Suprapubic skin (tissue), 4 donors: ENCODE measurements at places on chromosomes 5 and 9.

GRCh38 chr5:116754556-116754955, 179.9 kb upstream of the SEMA6A start:
- DNase-seq, result no peak

GRCh38 chr9:116697362-116697761, 10.3 kb downstream of the TRIM32 start:
- DNase-seq, result no peak

DNA sequence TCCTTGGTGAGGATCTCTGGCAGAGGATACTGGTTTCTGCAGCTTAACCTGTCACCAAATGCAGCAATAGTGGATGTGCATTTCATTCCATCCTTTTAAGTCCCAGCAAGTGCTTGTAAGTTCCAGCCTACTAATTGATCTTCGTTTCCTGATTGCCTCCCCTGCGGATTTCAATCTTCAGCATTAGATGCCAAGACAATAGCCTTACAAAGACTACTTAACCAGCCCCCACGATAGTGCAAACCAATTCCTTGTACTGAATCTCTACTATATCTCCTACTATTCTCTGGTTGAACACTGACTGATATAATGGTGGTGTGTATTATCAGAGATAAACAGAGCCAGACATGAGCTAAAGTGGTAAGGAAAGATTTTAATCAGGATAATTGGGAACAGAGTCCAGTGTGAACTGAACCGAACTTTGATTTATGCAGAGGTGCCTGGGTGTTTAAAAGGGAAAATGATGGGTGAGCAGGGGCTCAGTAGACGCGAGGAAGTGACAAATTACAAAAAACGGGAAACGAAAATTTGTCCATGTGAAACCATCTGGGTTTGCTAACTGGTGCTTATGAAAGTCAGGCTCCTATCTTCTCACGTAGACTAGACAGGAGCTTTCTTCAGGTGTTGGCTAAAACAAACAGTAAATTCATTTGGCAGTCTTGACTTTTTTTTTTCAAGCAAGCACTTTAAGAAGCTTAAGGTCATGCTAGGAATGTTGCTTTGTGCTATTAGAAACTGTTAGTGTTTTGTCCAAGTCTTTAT, 106.9 kb upstream of the ST8SIA4 start:
- DNase-seq, result no peak

DNA sequence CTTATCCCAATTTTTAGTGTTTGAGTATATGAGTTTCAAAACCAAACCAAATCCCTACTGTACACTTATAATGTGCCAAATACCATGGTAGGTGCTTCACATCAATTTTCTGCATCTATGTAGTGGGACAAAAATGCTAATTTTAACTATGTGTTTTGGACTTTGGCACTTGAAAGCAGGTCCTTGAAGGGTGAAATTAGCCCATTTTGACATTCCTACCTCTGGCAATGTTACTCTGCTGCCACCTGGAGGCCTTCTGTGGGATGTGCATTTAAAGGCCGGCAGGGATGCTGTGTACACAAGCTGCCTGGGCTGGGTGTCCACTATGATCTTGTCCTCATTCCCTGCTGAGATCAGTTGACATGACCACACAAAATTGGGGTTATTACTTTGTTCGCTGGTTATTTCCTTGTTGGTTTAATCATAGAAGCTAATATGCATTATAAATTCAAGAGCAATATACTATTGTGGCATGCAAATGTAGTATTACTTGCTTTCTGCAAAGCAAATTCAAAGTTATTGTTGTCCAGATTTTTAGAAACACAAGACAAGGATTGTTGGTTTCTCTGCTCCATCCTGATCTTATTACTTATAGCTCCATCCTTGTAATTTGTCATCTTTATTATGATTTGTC, 166.8 kb downstream of the ARHGEF28 start:
- no peak for DNase-seq

DNA sequence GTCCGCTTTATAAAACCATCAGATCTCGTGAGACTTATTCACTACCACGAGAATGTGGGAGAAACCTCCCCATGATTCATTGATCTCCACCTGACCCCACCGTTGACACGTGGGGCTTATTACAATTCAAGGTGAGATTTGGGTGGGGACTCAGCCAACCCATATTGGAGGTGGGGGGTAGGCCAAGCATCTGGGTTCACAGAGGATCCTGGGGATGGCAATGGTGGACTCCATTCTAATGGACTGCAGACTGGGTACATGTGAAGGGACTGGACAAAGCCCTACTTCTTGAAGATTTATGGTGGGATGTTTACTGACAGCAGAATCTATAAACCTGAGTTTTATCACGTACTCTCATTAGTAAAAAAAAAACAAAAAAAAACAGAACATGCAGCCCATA, 15.1 kb downstream of the QRFP start:
- no peak for DNase-seq

GRCh38 chr9:133564451-133565116, 30.1 kb downstream of the ADAMTSL2 start:
- DNase-seq, result no peak

DNA sequence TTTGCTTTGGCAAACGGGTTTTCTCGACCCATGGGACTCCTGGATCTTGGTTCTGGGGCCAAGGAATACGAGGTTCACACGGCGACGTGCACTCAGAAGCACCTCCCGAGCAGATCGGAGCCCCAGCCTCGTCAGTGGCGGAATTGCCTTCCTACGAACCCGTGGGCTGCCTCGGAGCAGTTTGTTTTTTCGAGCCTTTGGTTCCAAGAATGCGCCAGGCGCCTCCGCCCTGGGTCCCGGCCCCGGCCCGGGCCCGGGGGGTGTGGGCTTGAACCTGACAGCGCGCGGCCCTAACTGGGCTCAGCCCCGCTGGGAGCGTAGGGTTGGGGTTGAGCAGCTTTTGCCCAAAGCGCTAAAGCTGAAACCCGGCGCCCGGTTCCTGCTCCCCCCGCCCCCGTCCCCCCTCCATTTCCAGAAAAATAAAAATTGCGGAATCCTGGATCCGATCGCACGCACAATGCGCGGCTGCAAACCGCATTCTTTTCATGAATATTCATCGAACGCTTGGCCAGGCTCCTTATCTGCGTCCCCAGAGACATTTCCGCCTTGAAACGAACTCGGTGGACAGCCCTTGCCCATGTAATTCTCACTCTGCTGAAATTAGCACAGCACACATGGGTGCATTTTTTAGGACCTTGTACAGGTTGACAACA, 1.0 kb downstream of the BASP1 start:
- peak; percentile 75 for DNase-seq

- DNase-seq, result no peak
These were observed 169.0 kb downstream of the CDH6 start for GRCh38 chr5:31362529-31362900.

DNA sequence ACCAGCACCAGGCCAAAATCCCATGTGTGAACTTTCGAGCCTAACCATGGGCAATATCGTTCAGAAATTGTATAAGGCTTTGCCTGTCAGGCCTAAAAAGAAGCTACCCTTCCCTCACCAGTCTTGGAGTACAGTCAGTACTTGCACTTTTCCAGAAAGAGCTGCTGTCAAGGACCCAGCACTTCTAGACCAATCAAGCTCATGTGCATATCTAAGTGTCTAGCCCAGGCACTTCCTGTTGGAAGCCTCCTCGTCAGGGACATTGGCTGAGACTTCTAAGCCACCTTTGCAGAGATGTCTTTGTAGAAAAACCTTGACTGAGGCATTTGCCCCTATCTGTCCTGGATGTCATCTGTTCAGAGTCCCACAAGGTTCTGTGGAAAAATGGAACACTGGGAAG, 1930.5 kb downstream of the EFNA5 start:
- DNase-seq, result no peak

GRCh38 chr5:14436801-14437542, 144.6 kb upstream of the OTULINL start:
- no peak for DNase-seq

DNA sequence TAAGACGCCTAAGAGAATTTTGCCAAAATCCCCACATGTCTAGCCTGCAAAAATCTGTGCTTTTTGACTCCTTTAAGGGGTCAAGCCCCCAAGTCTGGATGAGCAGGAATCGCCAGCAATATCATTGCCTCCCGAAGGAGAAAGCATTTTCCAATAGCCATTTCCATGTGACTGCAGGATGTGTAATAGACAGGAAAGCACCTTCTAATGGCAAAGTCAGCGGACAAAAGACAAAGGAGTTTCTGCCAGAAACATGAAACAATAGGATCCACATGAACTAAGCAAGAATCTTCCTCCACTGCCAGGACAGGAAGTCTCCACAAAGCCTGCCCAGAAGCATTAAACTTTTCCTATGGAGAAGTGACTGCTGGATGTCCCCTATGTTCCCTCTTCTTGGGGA, 177.1 kb upstream of the PCSK5 start:
- DNase-seq, result no peak

GRCh38 chr5:38783011-38783561, 62.7 kb upstream of the OSMR start:
- no peak for DNase-seq

DNA sequence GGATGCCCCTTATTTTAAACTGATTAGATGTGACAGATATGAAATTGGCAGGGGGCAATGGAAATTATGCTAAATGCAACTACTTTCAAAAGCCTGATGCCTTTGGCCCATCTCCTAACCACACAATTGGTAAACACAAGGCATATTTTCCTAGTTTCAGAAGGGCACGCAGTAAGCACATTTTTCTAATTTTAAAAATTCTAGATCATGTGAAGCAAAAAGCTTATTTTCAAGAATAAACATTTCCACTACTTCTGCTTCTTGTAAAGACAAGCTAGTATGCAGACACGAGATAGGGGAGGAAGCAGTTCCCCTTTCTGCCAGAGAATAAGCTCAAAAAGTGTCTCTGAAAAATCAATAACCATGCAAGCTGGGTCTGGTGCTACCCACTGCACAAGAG, 67.7 kb downstream of the ABCA1 start:
- DNase-seq, result no peak

- DNase-seq, result no peak
These were observed 171.3 kb downstream of the EBF1 start for GRCh38 chr5:158928404-158928803.

DNA sequence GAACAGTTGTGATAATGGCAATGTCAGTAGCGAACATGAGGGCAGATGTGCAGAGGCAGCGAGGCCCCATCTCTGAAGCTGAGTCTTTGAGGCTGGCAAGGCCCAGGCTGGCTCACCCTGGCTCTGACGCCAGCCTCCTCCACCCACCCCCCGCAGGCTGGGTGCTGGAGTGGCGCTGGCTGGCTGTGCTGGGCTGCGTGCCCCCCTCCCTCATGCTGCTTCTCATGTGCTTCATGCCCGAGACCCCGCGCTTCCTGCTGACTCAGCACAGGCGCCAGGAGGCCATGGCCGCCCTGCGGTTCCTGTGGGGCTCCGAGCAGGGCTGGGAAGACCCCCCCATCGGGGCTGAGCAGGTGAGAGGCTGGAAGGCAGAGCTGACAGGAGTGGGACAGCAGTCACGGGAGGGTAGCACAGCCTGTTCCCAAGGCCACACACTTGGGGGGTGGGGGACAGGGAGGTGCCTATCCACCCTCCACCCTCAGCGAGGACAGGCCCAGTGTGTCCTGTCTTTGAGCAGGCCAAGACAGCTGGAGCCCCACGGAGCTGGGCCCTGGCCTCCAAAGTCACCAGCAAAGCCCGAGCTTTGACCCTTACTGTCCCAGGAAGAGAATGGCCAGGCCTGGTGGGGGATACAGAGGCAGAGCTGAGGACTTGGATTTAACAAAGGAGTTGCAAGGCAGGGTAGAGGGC, 5.6 kb downstream of the SLC2A8 start:
- DNase-seq, result peak; percentile 59
